ENCODE measurements at places on chromosomes 13 and 19.
A peak's percentile ranks its signal among the peaks of the same experiment; 100 is the strongest.

- no peak for DNase-seq
These were observed 14.4 kb upstream of the SACS start for GRCh38 chr13:23447927-23448326.

GRCh38 chr19:48123907-48124651 lies 13.5 kb upstream of the PLA2G4C start:
- DNase-seq, result no peak

DNA sequence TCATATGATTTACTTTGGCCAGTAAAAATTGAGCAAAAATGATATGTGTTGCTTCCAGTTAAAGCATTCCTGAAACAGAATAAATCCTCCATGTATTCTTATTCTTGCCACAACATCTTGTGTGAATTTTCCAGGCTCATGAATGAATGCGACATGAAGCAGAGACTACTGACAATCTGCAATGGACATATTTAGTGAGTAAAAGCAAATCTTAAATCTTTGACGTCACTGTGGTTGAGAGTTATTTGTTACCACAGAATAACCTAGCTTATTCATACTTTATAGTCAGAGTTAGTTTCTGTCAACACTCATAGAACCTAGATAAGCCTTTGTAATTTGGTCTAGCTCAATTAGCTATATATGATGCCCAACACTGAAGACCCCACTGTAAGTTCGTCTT lies 1443.1 kb downstream of the PCDH9 start:
- no peak for DNase-seq

GRCh38 chr13:36766295-36766694 lies 52.7 kb upstream of the RFXAP start:
- DNase-seq, result no peak

DNA sequence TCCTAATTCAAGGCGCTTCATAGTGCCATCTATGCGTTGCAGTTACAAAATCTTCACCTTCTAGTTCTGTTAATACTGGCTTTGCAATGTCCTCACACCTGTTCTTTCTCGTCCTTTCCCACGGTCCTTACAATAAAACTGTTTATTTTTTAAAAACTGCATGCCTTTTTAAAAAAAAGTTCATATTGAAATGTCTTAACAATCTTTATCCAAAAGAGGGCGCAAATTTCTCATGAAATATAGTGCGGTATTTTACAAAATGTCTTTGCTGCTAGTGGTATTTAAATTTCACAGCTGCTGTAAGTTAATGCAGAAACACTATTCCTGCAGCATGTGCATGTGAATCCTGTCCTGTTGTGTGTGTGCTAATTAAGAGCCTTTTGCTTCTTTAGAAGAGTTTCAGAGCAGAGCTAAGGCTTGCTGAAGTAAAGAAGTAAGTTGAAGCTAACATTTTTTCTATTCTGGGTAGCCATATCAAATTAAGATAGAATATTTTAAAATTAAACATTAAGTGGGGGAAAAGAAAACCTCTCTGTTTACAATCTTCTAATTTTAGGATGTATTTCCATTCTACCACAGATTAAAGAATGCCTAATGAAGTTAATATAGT lies 15.8 kb upstream of the CLDN10 start:
- no peak for DNase-seq

GRCh38 chr13:111909501-111909900 lies 157.4 kb upstream of the SOX1 start:
- no peak for DNase-seq

GRCh38 chr19:2317756-2318155 lies 9.8 kb upstream of the LINGO3 start:
- DNase-seq, result no peak

GRCh38 chr19:3360421-3361383 lies 5.7 kb upstream of the NFIC start:
- DNase-seq, result peak; percentile 68

- no peak for DNase-seq
These were observed 26.8 kb downstream of the COG6 start for GRCh38 chr13:39682310-39682709.

DNA sequence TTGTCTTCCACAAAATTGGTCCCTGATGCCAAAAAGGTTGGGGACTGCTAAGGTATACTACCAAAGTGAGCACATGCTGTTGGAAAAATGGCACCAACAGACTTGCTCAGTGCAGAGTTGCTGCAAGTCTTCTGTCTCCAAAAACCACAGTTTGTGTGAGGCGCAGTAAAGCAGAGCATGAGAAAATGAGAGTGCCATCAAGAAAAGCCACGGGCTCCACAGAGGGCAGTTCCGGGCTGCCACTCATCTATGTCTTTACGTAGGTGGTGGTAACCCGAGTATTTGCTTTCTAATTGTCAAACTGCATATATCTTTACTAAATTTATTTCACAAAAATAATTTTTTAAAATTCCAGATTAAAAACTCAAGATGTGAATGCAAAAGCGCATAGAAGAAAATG lies 123.8 kb downstream of the RNF17 start:
- no peak for DNase-seq

DNA sequence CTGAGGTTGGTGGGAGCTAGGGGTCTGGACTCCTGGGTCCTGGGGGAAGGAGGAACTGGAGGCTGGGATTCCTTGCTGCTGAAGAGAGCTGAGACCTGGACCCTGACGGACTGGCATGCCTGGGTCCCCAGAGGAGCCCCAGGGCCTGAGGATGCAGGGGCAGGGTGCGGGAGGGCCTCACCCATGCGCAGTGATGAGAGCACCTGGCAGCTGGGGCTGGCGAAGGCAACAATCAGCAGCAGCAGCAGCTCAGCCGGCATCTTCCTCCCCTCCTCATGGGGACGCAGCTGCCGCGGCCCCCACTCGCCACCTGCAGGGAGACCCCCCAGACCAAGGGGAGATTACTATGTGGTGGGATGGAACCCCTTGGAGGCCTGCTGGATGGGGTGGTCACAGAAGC lies 4.5 kb downstream of the GRIK5 start:
- no peak for DNase-seq

- DNase-seq, result no peak
These were observed 27.9 kb downstream of the COL4A2 start for GRCh38 chr13:110334841-110335490.

DNA sequence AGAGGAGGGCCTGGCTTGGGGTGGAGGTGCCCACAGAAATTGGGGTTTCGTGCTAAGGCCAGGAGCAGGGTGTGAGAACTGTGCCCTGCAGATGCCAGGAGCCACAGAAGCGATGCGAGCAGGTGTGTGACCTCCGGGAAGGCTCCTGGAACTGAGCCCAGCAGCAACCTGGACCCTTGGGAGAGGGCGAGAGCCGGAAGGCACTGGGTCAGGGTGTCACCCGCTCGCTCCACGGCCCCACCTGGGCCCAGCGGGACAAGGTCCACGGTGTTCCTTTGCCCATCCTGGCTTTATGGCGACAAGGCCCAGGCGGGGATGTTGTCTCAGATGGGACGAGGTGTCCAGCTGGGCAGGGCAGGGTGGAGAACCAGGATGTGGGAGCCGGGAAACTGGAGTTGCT lies 4.2 kb downstream of the MISP start:
- DNase-seq, result no peak

DNA sequence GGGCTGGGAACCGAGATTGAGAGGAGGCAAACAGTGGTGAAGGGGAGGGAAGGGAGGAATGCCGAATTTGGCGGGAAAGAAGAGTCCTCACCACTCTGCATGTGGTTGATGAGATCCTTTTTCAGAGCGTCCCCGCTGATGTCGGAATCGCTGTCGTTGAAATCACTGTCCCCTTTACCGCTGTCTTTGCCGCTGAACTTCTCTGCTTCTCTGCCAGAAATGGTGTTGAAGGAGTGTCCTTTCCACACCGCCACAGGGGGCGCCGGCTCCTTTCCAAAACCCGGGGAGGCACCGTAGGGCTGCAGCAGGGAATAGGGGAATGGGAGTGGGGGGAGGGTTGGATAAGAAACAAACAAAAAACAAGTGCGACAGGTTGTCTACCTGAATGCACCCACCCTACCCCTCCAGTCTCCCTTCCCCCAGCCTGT lies 3.1 kb downstream of the PCDH8 start:
- no peak for DNase-seq

GRCh38 chr19:34482380-34483250 lies 1.1 kb downstream of the WTIP start:
- no peak for DNase-seq

- no peak for DNase-seq
These were observed 272.8 kb downstream of the OLFM4 start for GRCh38 chr13:53301449-53301848.

GRCh38 chr13:30982506-30982905 lies 50.0 kb downstream of the TEX26 start:
- no peak for DNase-seq

DNA sequence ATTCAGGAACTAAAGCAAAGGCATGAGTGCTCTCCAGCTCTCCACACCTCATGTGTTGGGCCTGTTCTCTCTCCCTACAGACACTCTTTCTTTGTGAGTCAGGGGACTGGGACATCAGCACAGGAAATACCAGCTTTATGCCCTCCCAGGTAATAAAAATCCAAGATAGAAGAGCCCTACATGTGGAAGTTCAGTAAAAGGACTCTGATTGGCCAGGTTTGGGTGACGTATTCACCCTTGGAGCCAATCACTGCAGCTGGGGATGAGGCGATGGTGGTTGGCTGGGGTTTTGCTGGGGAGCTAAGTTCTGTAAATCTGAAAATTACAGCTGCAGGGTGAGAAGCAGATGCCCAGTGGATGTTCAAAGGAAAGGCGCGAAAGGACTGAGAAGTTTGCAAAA lies 32.5 kb downstream of the CCDC70 start:
- DNase-seq, result no peak

GRCh38 chr13:65347420-65348030 lies 1882.6 kb downstream of the PCDH9 start:
- DNase-seq, result no peak

GRCh38 chr13:104170980-104171555 lies 1104.9 kb upstream of the SLC10A2 start:
- DNase-seq, result no peak

DNA sequence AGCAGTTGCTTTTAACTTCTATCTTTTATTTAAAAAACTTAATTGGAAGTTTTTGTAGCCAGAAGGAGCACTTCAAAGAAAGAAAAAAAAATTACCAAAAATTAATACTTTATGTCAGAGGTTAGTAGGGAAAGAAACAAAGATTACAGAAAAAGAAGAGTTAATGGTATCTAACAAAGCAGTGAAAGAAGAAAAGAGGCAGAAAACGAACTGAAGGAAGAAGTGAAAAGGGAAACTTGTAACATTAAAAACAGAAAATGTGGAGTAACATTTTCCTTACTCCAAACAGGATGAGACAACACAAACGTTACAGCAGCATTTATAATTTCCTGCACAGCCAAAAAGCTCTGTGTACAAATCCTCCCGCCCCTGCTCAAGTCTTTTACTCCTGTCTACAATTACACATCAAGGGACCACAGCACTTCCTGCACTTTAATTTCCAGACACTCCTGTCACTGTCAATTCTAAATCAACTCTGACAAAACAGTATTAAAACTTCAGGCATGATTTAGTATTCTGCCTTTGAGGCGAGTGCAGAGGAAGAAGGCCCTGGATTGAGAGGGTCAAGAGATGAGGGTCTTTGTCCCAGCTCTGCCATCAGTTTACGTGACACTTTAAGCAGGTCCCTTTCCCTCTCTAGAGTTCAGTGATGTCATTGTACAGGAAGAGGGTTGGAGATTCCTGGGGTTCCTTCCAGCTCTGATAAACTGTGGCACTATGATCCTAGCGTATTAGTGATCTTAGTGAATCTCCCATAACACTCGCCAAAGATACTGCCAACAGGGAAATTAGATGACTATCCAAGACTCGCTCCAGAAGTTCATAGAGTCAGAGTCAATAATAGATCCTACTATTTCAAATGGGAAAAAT lies 53.2 kb upstream of the LSM14A start:
- DNase-seq, result no peak

GRCh38 chr19:7522072-7522922 lies at the start of gene MCOLN1:
MCOLN1 (plus strand) TSS chr19:7522624; CDS start chr19:7522751, 127 bp downstream.
- peak; percentile 100 for DNase-seq

DNA sequence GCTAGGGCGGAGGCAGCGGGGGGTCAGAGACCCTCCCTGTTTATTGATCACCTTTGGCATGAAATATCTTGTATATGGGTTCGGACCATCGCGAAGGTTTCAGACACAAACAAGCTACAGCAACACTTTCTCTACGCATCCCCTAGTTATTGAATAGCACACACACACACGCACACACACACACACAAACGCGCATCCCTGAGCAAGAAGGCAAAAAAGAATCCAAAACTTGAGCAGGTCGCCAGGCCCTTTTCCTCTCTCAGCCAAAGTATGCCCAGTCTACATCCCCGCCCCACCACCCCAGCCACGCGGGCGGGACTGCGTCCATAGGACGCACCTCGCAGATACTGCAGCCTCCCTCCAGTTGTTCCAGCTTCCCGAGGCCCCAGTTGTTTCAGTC lies 16.0 kb downstream of the POU4F1 start:
- no peak for DNase-seq
